Stimulated activated CD8-positive, alpha-beta memory T cell treated with anti-CD3 and anti-CD28 coated beads, Interleukin-7, amount 100 ng/mL, for 48 hours (primary cell): ENCODE measurements at places on chromosomes 5 and 9.

DNA sequence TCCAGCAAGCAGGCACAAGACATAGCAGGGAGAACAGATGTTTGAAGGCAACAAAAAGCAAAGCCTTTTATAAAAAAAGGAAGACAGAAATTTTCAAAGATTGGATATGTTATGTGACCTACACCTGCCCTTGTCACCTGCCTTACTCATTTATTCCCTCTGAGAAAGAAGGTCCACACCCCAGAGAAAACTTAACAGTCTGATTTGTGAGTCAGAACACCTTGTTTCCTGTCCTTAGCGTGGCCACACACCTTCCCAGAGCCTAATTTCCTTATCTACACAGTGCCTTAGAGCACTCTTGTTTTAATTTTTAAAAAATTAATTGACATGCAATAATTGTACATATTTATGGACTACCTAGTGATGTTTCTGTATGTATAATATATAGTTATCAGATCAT, 419.0 kb upstream of the DAB2 start:
- DNase-seq, result no peak

GRCh38 chr5:64156261-64156660, 9.4 kb upstream of the RNF180 start:
- DNase-seq, result no peak

DNA sequence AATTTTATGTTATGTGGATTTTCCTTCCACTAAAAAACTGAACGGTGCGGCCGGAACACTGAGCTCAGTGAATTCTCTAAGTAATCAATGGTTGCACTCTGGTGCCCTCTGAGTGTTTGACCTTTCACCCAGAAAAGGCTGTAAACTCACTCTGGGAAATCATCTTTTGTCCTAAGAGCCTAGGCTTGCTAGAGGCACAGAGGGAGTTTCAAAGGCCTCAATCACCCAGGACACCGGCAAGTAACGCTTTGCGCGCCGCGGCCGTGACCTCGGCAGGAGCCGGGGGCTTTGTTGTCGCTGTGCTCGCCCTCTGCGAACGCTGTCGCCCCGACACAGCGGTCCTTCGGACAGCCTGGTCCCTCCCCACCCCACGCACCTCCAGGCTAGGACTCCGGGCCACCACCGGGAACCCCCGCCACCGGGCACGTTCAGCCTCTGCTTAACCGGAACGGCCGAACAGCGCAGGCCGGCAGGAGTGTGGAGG, 703 bp downstream of the ISCA1 start:
- no peak for DNase-seq

- no peak for DNase-seq
Measured at GRCh38 chr9:38682713-38683112, 37.2 kb downstream of the FAM240B start.

DNA sequence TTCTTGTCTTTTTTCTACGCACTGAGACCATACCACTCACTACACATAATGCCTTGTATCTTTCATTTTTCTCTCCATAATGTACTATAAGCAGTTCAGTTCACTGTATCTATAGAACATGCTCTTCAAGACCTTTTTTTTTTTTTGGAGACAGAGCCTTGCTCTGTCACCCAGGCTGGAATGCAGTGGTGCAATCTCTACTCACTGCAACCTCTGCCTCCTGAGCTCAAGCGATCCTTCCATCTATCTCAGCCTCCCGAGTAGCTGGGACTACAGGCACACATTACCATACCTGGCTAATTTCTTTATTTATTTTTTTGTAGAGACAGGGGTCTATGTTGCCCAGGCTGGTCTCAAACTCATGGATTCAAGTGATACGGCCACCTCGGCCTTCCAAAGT, 208.7 kb downstream of the FANCC start:
- DNase-seq, result no peak

GRCh38 chr9:136774416-136775045, 10.2 kb upstream of the LCN15 start:
- DNase-seq, result no peak

DNA sequence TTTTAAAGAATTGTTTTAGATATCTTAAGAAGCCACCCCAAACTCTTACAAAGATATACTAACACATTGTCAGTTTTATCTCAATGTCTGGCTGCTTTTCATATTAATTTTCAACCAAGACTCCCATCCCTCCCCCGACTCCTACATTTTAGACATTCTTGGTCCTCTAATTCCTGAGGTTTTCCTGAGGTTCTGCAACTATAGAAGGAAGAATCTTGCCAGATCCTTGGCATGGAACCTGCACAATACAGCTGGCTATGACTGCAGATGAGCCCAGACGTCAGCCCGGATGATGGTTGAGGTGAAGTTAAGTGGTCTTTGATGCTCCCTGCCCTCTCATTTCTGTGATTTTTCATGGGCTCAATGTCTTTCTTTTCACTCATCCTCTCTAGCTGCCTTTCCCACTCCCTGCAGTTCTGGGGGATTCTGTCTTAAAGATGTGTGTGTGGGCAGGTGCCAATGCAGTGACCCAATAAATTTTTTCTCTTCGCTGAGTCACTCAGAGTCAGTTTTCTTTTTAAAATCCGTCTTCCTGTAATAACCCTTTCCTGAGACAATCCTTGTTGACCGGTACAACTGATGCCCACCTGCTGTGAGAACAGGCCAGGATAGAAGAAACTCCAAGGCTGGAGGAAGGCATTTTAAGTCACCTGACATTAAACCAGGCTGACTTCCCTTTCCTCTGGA, 237.8 kb upstream of the GAS1 start:
- DNase-seq, result no peak

DNA sequence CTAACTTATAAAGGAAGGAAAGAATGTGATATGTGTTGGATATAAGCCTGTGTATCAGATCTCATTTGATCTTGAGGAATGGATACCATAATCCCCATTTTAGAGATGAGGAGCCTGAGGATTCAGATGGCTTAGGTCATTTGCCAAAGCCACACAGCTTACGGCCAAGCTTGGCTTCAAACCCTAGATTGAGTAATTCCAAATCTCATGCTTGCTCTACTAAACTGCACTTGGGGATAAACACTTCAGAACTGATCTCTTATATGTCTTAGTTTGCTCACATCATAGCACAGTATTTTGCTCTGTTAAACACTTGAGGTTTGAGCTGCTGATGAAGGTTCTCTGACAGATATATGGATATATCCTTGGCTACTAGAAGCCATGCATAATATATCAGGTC, 504.4 kb downstream of the NTRK2 start:
- no peak for DNase-seq

DNA sequence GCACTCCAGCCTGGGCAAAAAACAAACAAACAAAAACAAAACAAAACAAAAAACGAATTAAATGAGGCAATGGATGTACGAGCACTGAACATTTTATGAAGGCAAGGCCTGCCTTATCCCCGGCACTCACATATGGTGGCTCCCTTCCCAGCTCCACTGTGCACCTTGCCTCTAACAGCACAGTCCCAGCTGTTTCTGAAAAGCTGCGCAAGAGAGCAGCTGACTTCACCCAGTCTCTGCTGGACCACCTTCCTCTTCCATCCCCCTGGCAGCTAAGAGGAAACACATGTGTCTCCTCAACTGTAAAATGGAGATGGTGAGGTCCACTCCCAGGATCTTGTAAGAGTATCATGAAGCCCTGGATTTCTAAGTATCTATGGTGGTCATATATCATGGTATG, 100.7 kb downstream of the KLF4 start:
- no peak for DNase-seq
